ENCODE measurements at places on chromosomes 16 and 17.
A peak's percentile ranks its signal among the peaks of the same experiment; 100 is the strongest.

DNA sequence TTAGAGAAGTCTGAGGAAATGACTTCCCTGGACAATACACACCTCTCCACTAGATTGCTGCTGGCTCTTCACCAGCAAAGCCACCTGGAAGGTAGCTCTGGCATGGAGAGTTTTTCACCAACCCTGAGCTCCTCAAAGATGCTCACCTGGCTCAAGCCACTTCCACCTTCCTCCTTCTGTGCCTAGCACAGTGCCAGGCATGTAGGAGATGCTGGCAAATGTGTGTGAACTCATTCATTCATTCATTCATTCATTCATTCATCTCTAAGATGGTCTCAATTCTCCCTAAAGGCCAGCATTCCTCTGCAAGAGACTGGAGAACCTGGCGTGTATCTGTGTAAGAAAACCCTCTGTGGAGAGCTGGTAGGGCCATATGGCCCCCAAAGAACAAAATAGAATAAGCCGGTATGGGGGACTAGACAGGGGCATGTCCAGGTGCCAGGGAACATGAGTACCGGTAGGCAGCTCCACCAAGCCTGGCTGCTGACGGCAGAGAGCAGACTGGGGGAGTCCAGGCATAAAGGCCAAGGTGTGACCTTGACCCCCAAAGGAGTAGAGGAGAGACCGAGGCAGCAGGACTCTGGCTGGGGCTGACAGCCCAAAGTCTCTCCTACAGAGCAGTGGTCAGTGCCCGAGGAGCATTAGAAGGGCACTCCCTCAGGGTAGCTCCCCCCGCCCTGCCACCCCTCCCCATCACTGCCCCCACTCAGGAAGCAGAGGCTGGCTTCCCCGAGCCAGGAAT lies 132.2 kb upstream of the TNRC6C start:
- no peak for DNase-seq

DNA sequence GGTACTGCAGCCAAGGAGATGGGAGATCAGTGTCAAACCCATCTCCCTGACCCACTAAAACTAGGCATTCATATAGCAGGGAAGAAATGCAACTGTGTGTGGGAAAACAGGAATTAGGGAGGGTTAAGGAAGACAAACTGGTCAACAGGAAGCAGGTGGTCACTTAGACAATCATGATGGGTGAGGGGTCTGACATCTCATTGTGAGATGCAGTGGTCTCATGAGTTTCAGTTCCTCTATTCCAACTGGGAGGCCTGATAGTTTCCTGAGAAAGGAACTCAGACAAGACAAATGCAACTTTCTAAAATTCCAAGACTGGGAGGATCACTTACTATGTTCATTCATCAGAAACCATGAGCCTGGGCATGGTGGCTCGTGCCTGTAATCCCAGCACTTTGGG lies 361.4 kb upstream of the C16orf82 start:
- no peak for DNase-seq

DNA sequence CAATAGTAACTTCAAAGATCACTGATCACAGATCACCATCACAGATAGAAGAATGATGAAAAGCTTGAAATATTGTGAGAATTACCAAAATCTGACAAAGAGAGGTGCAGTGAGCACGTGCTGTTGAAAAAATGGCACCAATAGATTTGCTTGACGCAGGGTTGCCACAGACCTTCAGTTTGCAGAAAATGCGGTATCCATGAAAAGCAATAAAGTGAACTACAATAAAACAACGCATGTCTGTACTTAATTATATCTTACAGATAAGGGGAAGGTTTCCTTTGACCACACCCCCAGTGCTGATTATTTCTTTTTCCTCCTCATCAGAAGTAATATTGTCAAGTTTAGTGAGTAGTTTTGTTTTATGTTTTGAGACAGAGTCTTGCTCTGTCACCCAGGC lies 21.1 kb upstream of the PYDC1 start:
- DNase-seq, result no peak

GRCh38 chr17:1149869-1150268 lies 29.9 kb downstream of the ABR start:
- no peak for DNase-seq

- DNase-seq, result no peak
Measured at GRCh38 chr16:76583466-76583865, 306.3 kb downstream of the CNTNAP4 start.

DNA sequence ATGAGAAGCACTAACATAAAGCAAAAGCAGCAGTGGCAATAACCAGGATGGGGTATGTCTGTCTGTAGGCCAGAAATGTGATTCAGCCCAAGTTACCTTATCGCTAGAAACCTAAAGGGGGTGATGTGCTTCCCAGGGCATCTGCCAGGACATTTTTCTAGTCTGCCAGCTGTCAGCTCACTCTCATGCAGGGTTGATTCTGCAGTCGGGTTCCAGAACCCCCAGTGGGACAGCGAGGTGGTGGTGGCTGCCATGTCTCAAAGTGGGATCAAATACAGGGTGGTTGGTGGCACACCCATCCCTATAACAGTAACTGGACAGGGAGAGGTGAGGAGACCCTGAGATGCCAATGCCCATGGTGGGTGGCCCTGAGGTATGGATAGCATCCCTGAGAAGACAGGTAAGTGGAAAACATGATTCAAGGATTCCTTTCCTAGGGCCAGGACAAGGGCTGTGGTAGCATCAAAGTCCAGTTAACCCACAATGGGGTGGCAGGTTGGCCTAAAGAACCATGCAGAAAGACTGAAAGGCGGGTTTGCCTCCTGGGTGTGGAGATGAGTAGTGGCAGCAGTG lies 84.3 kb downstream of the TNFRSF13B start:
- DNase-seq, result no peak

- no peak for DNase-seq
Measured at GRCh38 chr16:87701505-87701921, 64.3 kb downstream of the KLHDC4 start.

DNA sequence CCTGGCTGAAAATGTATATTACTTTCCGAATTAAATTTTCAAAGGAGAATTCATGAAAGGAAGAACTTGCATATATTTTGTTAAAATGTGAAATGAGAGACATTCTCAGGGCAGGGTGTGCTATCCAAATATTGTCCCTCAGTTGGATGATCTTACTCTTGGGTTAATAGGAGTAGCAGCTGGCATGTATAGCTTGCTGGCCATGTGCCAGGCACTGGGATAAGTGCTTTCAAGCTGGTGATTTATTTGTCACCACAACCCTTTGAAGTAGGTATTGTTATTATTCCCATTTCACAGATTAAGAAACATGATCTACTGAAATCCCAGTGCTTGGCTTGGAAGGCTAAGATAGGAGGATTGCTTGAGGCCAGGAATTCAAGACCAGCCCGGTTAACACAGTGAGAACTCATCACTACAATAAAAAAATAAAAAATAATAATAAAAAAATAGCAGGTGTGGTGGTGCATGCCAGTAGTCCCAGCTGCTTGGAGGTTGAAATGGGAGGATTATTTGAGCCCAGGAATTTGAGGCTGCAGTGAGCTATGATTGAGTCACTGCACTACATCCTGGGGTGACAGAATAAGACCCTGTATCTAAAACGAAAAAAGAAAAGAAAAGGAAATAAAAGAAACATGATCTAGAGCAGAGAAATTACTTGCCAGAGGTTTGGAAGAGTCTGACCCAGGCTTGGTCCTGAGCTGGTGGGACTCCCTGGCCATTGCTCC lies 11.6 kb upstream of the MPHOSPH6 start:
- no peak for DNase-seq

GRCh38 chr16:66097751-66098150 lies 268.7 kb upstream of the CDH5 start:
- DNase-seq, result no peak

GRCh38 chr17:42180411-42180921 lies 476 bp downstream of the KCNH4 start:
- peak; percentile 36 for DNase-seq

DNA sequence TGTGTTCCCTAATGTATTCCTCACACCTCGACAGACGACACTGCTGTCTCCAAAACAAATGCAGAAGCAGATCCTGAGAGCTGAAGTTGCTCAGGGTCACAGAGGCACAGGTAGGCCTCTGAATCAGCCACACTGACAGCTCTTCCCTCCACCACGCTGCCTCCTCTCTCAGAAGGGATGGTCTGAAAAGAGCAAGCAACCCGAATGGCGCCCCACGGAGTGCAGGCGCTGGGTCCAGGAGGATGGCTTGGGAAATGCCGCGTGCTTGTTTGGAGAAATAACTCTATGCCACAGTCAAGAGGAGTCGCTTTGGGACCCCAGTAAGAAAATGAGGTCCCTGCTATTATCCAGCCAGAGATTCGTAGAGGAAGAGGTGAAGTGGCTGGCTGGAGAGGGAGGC lies 15.9 kb downstream of the CYB561 start:
- DNase-seq, result no peak

- no peak for DNase-seq
Measured at GRCh38 chr16:89949756-89950155, 1.2 kb downstream of the DEF8 start.

All from WTC11 (cell line).